SIG-M5 (cell line): ENCODE measurements at places on chromosomes 4 and X.

DNA sequence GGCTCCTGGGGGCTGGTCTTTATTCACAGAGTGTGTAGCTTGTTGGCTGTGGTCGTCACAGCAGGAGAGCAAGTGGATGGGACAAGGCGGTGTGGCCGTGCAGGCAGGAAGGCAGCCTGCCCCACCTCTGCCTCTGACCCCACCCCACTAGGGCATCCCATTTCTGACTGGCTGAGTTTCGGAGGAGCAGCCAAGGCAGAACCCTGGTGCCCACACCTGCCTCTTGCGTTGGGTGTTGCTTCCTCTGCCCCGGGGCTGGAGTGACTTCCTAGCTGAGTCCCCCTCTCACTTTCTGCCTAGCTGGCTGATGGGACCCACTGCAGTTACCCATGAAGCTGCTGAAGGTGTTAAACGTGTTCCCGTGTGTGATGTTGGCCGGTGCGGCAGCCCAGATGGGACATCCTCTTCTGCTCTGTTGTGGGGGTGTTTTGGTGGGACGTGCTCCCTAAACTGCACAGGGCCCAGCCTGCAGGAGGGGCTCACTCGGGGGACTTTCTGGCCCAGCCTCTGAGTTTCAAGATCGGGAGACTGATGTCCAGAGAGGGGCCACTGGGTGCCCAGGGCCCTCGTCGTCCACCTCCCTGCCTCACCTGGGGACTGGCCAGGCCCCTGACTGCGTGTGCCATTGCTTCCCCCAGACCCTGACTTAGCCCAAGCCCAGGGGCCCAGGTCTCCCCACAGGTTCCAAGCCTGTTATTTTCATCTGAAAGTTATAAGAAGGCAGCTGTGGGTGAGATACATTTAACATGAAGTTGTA, 101.5 kb downstream of the PSAPL1 start:
- DNase-seq, result no peak

- DNase-seq, result no peak
Observed at GRCh38 chrX:107467271-107467670, 17.8 kb downstream of the FRMPD3 start.

DNA sequence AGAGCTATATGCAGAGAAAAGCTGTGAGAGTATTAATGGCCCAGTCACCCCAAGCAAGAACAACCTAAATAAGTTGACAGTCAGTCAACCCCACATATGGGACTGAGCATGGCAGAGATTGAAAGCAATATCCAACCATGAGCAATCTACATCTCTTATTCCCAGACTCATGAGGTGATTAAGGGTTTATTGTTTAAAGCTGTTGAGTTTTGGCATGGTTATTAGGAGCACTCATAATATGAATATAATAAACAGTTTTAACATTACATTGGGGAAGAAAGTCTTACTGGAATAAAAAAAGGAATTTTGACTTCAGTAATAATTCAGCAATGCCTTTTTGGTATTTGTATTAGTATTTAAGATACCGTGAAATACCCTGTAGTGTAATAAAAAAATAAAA, 1627.4 kb downstream of the STIM2 start:
- no peak for DNase-seq

DNA sequence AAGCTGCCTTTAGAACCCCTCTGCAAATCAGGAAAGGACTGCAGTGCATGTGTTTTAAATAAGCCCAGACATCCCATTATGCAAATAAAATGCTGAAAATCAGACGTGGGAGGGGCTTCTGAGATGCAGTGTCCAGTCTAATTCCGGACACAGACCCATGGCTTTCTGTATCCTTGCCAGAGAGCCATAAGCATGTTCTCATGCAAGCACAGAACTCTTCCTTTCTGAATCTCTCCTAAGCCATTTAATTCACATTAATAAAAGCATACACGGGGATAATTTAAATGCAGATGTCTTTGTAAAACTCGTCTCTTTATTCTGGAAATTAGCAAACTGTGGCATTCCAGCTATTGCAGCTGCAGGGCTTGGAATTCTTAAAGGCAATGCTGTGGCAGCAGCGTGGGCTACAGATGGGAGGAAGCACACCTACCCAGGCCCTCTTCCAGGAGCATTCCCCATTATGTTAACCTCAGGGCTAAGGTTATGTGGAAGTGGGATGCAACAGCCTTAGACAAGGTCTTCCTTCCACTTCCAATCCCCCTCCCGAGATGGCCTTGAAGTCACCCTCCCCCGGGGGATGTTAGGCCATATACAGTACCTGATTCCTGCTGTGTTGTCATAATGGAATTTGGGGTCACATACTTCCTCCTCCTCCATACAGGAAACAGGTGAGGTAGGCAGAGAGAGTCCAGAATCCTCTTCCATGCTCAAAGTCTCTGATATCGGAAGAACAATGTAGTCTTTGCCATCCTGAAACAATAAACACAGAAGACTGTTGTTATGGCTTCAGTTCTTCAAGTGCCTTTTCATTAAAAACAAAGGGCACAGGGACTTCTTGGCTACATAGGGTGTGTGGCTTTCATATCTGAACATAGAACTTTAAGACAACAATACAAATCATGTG, 38.1 kb downstream of the KDR start:
- no peak for DNase-seq

- no peak for DNase-seq
Observed at GRCh38 chr4:72938516-72938915, 131.0 kb downstream of the COX18 start.

DNA sequence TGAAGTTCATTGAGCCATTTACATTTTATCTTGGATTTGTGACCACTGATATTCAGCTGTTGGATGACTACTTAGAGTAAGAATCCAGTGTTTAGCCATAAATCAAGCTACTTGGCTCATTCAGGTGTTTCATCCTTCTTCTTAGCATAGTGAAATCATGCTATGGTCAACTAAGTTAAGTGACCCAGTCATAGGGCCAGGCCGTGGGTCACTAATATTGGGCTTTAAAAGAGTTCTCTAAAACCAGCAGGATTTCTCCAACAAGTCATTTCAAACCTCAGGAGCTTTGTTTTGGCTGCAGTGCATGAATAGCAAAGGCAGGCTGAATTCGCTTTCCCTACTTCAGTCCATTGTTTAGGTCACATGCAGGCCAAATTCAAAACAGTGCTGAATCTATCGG, 181.0 kb downstream of the MAML3 start:
- DNase-seq, result no peak

DNA sequence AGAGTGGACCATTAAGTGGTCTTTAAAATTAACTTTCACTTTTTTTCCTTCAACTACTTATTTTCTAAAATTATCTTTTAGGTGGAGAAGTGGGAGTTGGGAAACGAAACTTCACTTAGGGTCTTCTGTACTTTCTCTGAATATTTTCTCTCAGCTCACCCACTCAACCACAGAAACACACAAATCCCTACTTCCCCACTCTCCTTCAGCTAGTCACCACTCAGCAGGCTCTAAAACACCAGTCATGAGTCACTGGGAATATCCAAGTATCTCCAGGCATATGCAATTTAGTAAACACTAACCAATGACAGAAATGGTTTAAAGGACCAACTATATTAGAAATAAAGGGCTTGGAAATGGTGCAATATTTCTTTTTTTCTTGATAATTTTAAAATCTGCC, 153.0 kb upstream of the RPS6KA6 start:
- no peak for DNase-seq

GRCh38 chrX:108332281-108332680, 105.9 kb downstream of the COL4A6 start:
- no peak for DNase-seq

- no peak for DNase-seq
Observed at GRCh38 chrX:110588164-110588563, 207.5 kb downstream of the CHRDL1 start.

DNA sequence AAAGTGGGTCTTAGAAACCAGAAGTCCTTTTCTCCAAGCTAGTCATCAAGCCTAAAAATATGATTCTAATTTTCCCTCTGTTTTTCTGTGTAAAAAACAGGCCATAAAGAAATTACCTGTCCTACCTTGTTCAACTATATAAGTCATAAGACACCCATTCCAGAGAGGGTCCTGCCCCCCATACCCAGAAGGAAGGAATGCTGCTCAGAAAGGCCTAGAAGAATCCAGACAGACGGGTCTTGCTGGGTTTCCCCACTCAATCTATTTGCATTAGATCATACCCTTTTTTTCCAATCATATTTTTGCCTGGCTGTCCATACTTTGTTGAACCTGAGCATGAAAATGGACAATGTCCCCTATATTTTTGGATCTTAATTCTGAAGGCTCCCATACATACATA, 16.3 kb upstream of the XAGE2 start:
- no peak for DNase-seq

GRCh38 chr4:40201898-40202297, 5.1 kb downstream of the RHOH start:
- no peak for DNase-seq

- no peak for DNase-seq
Observed at GRCh38 chrX:17680732-17681413, 56.4 kb upstream of the SCML1 start.

GRCh38 chr4:151783867-151784266, 23.1 kb upstream of the GATB start:
- DNase-seq, result no peak

DNA sequence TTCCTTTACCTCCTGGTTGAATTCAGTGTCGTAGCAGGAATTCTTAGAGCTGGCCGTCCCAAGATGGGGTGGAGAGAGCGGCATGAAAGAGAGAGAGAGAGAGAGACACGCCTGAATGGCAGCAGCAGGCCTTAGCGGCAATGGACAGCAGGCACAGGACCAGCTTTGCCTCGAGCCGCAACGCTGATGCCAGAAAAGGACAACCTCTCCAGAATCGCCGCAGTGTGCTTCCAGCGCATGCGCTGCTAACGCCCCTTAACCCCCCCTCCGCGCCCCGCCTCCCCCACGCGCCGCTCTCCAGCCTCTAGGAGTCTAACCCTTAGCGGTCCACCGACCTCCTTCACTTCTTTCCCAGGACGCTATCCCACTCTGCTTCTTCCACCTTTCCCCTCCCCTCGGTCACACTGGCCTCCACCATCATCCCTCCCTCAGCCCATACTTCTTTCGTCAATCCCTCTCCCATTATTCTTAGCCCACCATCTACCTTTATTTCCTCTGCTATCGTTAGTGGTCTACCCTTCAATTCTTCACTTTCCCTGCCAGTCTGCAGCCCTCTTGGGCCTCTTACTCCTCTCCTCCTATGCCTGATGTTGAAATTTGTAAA, 10.5 kb upstream of the ZCCHC13 start:
- peak; percentile 3 for DNase-seq

GRCh38 chr4:83606898-83607297, 71.0 kb downstream of the GPAT3 start:
- DNase-seq, result no peak

- DNase-seq, result no peak
Observed at GRCh38 chr4:41319553-41319952, 62.8 kb downstream of the UCHL1 start.

GRCh38 chr4:57719456-57719855, 609.3 kb upstream of the IGFBP7 start:
- DNase-seq, result no peak

DNA sequence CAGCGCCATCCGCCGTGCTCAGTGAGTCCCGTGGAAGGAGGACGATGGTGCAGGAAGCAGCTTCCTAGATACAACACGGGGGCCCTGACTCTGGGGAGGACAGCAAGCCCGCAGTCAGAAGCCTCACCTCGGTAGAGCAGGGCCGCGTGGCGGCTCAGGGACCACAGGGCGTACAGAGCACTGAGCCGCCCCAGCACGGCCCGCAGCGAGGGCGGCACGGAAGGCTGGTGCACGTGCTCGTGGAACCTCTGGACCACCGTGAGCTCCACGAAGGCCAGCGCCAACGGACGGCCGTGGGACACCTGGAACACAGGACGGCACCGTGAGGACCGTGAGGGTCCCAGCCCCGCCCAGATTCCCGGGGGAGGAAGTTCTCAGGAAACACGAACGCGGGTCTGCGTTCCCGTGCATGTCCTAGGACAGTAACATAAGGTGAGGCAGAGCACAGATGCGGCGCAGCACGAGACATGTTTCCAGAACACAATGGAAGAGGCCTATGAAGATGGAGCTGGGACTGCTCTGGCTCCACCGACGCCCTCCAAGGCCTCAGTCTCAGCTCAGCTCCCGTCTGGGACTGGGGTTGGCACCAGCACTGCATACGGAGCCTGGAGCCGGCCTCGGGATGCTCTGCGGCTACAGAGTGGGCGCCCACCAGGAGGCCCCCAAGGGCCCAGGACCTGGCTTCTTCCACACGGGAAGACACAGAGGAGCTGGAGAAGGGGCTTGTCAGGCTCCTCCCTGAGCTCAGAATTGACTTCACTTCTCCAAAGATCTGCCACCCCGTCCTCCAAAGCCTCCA, 65.5 kb downstream of the ACOX3 start:
- DNase-seq, result no peak

DNA sequence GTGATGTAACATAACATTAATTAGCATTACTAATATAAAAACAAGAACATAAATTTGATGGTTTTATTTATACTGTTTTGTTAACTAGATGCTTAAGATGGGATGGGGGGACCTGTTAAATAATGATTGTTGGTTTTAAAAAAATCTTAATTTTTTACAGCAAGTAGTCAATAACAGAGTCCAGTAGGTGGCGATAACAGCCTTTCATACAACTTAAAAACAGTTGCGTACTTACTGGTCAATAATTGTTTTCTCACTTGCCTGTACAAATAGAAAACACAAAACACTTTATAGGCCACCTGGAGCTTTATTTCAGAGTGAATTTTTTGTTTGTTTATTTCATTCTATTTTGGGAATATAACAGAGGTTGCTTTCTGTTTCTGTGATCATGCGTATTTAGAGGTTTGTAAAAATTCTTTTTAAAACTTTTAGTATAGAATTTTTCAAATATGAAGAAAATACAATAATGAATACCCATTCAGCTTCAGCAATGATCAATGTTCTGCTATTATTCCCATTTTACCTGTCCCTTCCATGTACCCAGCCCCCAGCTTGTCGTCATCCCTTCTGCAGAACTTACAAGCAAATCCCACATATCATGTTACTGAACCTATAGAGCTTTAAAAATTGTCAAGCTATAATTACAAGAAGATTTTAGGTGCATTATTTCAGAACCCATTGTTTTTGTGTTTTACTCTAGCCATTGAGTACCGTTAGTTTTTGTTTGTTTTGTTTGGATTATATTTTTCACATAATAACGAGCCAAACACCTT, 97.1 kb downstream of the MRPL1 start:
- no peak for DNase-seq
